GM23338 (cell line): ENCODE measurements at places on chromosomes 11 and 22.

DNA sequence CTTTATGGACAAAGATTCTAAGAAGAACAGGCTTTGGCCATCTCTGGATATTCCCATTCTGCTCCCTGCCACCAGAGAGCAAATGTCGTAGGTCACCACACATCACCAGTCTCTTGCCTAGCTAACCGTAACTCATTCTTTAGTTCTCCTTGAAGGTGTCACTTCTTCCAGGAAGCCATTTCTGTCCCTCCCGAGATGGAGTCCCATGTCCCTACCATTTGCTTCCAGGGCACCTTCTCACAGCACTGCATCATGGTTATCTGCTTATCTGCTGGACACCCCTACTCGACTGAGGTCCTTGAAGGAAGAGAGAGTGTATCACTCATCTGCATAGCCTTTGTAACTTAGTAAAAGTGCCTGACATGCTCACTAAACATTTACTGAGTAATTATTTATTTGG lies 47.6 kb downstream of the FAM83F start:
- no peak for DNase-seq

DNA sequence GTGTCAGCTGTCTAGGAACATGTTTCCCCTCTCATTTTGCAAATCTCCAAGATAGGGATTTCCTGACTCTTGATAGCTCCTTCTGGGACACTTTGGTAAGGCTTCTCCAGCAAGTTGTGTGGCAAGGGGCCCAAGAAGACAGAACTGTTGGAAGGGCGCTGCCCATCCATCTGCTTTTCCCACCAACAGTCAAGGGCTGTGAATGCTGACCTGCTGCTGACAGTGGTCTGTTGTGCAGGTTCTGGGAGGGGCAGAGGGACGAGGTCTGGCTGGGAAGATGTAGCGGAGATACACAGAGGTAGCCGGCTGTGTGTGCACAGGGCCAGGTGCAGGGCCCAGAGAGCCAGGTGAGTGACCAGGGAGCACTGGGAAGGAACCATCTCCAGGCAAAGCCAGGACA lies 12.2 kb downstream of the BCR start:
- no peak for DNase-seq

GRCh38 chr11:108887436-108888238 lies 222.8 kb downstream of the DDX10 start:
- DNase-seq: no peak

GRCh38 chr11:125958872-125959400 lies 13.1 kb downstream of the VSIG10L2 start:
- no peak for DNase-seq

GRCh38 chr11:19970944-19971343 lies 189.3 kb downstream of the DBX1 start:
- DNase-seq: no peak

DNA sequence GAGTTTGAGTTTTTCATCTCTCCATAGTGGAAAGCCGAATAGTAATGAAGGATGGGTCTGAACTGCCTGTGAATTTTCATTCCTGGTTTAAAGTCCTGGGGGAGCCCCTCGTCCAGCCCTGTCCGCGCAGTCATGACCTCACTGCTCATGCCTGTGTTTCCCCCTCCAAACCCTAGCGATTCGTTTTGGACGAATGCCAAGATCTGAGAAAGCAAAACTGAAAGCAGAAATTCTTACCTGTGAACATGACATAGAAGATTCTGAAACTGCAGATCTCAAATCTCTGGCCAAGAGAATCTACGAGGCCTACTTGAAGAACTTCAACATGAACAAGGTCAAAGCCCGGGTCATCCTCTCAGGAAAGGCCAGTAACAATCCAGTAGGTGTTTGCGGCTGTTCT lies 30.5 kb downstream of the CDPF1 start:
- DNase-seq: no peak
